HepG2 (cell line): ENCODE measurements at places on chromosomes 2 and 18.

DNA sequence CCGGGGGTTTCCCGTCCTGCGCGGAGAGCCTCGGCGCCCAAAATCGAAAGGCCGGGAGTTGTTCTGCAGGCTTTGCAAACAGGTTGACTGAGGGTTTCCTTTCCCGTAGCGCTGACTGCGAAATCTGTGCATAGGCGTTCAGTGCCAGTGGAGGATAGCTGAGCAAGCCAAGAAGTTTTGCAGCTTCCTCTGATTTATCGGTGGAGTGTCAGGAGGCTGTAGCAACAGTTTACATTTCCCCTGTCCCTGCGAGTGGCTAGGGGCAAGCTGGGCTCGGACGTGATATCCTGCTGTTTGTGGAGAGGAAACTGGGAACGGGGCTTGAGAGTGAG is 694 bp downstream of the THSD7B start:
- H3K4me1 ChIP-seq: no peaks in the 10 kb centered on the region
- no peak overlapping the region for H3K4me3 ChIP-seq
- no peak for DNase-seq
- H3K27ac ChIP-seq: no peak overlapping the region

- H3K27me3 ChIP-seq: no peaks in the 10 kb centered on the region
- peaks cover 21% of the 10 kb centered on the region for H3K4me1 ChIP-seq
- peaks cover 10% of the 10 kb centered on the region for H3K36me3 ChIP-seq
- H3K4me3 ChIP-seq: no peak overlapping the region; the same call in 1 of the 2 replicates
These were observed 52.0 kb downstream of the EIPR1 start for GRCh38 chr2:3325458-3326181.

DNA sequence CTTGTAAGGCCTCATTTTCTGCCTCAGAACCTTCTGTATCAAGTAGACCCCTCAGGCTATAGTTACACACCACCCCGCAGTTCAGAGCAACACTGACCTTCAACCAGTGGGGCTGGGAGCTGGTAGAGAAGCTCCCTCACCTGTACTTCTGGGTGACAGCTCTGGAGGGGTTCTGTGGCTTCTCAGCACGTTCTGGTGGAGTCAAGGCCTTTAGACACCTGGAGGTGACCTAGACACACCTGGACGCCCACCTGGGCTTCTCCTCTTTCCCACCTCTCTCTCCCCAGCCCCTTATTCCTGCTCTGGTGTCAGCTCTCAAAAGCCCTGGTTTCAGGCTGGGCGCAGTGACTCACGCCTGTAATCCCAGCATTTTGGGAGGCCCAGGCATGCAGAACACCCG is 7.3 kb upstream of the CIB4 start:
- no peaks in the 10 kb centered on the region for H3K36me3 ChIP-seq
- H3K4me1 ChIP-seq: no peaks in the 10 kb centered on the region
- DNase-seq: no peak
- no peak overlapping the region for H3K27ac ChIP-seq
- no peak overlapping the region for H3K4me3 ChIP-seq
- peaks cover 12% of the 10 kb centered on the region for H3K27me3 ChIP-seq

DNA sequence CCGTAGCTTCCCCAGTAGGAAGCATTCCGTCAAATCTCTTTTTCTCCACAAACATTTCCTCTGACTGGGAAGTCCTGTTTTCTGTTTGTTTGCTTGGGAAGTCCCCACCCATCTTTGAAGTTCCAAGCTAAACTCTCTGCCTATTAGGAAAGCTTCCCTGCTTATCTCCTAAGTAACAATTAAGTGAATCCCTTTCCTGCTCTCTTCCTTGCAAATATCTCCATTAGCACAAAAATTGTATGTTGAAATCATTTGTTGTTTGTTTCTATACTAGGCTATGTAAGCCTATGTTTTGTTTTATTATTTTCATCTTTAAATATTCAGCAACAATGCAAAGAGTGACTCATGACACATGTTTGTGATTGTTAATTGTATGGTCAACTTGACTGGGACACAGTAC is 812.6 kb upstream of the LRATD1 start:
- no peaks in the 10 kb centered on the region for H3K36me3 ChIP-seq
- H3K27ac ChIP-seq: no peak overlapping the region
- no peaks in the 10 kb centered on the region for H3K27me3 ChIP-seq
- H3K4me3 ChIP-seq: no peak overlapping the region

DNA sequence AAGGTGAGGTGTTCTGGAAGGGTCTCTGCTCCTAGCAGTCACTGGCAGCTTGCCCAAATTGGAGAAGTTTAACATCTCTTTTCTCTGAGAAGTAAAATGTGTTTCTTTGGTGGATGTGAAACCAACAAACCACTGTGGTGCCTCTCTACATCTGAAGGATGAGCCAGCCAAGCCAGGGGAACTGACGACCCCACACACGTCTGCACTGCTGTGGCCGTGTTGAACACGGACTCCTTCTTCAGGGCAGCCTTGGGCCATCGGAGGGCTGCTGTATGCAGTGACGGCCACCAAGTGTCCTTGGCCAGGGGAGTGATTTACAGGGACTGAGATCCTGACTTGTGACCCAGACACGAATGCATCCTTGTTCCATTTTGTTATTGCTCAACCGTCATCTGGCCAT is 207.8 kb downstream of the ACKR3 start:
- H3K36me3 ChIP-seq: no peaks in the 10 kb centered on the region
- no peak overlapping the region for H3K27ac ChIP-seq
- H3K4me3 ChIP-seq: no peak overlapping the region

DNA sequence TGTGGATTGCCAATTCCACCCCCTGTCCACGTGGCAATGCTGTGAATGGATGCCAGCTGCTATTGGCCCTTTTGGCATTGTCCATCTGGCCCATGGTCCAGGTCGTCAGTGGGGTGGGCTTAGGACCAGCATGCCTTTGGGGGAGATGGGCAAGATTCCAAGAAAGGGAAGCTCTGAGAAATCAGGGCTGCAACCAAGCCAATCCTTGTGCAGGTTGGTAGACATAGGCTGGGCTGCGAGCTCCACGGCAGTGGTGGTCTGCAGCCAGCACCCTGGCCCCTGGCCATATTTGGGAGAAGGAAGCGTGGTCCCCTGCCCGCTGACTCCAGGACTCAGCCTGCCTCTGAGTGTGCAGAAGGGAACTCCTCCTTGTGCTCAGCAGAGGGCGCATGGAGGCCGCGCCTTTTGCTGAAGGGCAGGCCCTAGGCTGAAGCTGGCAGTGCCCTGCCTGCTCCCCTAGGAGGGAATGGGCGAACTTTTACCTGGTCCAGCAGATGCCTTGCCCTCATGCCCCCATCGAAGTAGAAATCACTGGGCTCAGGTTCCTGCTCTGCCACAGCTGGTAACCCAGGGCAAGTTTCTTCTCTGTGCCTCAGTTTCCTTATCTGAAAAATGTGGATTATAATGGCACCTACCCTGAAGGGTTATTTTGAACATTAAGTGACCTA is 5.4 kb downstream of the SPR start:
- H3K4me3 ChIP-seq: no peak overlapping the region
- peaks cover 48% of the 10 kb centered on the region for H3K4me1 ChIP-seq
- peaks cover 9% of the 10 kb centered on the region for H3K36me3 ChIP-seq
- H3K27ac ChIP-seq: no peak overlapping the region

DNA sequence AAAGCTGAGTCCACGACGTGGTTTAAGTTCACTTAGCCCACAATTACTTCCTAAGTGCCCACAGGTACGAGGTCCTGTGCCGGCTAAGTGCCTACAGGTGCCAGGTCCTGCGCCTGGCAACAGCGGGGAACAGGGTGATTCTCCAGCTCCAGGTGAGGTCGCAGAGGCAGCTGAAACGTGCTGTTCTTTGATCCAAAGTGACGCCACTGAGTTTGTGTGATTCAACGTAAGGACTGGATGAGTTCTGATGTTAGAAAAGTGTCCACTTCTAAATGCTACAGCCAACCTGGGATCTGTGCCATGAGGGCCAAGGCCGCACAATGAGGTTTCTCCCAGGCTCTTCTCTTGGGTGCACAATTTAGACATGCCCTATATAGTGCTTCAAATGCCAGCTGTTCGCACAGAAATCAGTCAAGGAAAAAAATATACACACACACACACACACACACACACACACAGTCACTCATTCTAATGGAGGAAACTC is 57.5 kb downstream of the NDUFA10 start:
- H3K36me3 ChIP-seq: peaks cover 87% of the 10 kb centered on the region
- H3K4me1 ChIP-seq: no peaks in the 10 kb centered on the region

- DNase-seq: no peak
- no peak overlapping the region for H3K4me3 ChIP-seq
- no peaks in the 10 kb centered on the region for H3K36me3 ChIP-seq
- H3K27ac ChIP-seq: no peak overlapping the region
- no peaks in the 10 kb centered on the region for H3K4me1 ChIP-seq
These were observed 19.2 kb downstream of the MYCN start for GRCh38 chr2:15959331-15960153.

DNA sequence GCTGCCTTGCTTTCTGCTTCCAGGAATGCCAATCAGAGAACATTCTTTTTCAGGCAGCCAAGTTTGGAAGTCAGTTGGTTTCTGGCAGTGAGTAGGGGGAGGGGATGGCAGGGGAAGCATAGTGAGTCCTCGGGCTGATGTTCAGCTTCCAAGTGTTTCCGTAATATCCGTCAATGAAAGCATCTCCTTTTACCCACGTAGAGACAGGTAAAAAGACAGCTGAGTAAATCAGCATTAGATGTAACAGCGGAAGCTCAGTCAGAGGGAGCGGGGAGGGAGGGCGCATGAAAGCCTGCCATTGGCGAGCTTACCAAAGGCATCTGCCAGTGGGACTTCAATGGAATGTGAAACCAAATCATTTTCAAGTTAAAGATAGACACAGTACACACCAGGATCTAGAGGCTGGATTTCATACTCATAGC is 117.1 kb upstream of the DTNA start:
- H3K4me1 ChIP-seq: no peaks in the 10 kb centered on the region
- no peaks in the 10 kb centered on the region for H3K36me3 ChIP-seq
- no peak overlapping the region for H3K4me3 ChIP-seq
- H3K27ac ChIP-seq: no peak overlapping the region

- H3K4me1 ChIP-seq: no peaks in the 10 kb centered on the region
- no peak overlapping the region for H3K27ac ChIP-seq
- H3K27me3 ChIP-seq: no peaks in the 10 kb centered on the region
- no peak overlapping the region for H3K4me3 ChIP-seq
These were observed 26.5 kb upstream of the TWIST2 start for GRCh38 chr2:238821391-238821790.

DNA sequence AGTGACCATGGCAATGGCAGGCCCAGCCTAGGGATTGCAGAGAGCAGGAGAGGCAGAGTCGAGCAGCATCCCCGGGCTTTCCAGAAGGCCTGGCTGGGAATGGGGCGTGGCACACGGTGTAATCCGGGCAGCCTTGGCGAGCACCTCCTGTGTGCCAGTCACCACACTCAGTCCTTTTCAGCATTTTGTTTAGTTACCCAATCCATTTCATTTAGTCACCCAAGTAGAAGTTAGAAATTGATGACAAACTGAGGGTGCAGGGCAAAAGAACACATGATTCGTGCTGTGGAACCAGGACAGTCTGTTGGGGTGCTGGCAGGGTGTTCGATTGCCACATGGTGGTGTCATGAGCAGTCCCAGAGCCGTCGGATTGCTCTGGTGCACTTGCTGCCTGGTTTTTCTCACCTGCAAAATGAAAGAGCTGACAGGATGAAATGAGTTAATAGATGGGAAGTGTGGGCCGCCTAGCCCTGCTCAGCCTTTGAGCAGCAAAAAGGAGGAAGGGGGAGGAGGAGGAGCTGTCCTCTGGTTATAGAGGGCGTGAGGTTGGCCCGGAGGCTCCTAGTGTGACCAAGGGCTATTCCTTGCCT is 299.4 kb downstream of the AGAP1 start:
- no peak overlapping the region for H3K4me3 ChIP-seq
- DNase-seq: peak; percentile 12
- H3K27me3 ChIP-seq: no peaks in the 10 kb centered on the region
- H3K4me1 ChIP-seq: no peaks in the 10 kb centered on the region

GRCh38 chr2:33477473-33478468 is 1.3 kb downstream of the RASGRP3 start:
- H3K27me3 ChIP-seq: no peaks in the 10 kb centered on the region
- no peak for DNase-seq
- H3K27ac ChIP-seq: no peak overlapping the region
- H3K36me3 ChIP-seq: no peaks in the 10 kb centered on the region
- peaks cover 22% of the 10 kb centered on the region for H3K4me1 ChIP-seq

GRCh38 chr2:8638327-8638726 is 43.5 kb upstream of the ID2 start:
- no peak overlapping the region for H3K4me3 ChIP-seq
- no peaks in the 10 kb centered on the region for H3K36me3 ChIP-seq
- no peaks in the 10 kb centered on the region for H3K27me3 ChIP-seq

GRCh38 chr2:66570471-66570870 is 135.5 kb downstream of the MEIS1 start:
- no peak overlapping the region for H3K4me3 ChIP-seq
- H3K36me3 ChIP-seq: no peaks in the 10 kb centered on the region
- H3K4me1 ChIP-seq: peaks cover 7% of the 10 kb centered on the region; the same call in 1 of the 2 replicates

GRCh38 chr2:177692042-177692782 is 299.6 kb downstream of the AGPS start:
- peaks cover 43% of the 10 kb centered on the region for H3K4me1 ChIP-seq
- H3K36me3 ChIP-seq: no peaks in the 10 kb centered on the region
- peak; percentile 30 for DNase-seq
- no peak overlapping the region for H3K27ac ChIP-seq
- H3K27me3 ChIP-seq: no peaks in the 10 kb centered on the region
- H3K4me3 ChIP-seq: peak overlapping the region; percentile 27; the same call in 1 of the 2 replicates

- no peak overlapping the region for H3K4me3 ChIP-seq
- H3K36me3 ChIP-seq: no peaks in the 10 kb centered on the region
These were observed 65.1 kb downstream of the LRP1B start for GRCh38 chr2:142065700-142066099.

- no peak overlapping the region for H3K27ac ChIP-seq
- H3K36me3 ChIP-seq: no peaks in the 10 kb centered on the region
- H3K4me3 ChIP-seq: no peak overlapping the region
- H3K27me3 ChIP-seq: no peaks in the 10 kb centered on the region
These were observed 385.9 kb downstream of the DLGAP1 start for GRCh38 chr18:4069183-4069582.

GRCh38 chr2:23425885-23426262 is 40.9 kb downstream of the KLHL29 start:
- H3K4me3 ChIP-seq: no peak overlapping the region
- H3K36me3 ChIP-seq: no peaks in the 10 kb centered on the region
- H3K27me3 ChIP-seq: peaks cover 6% of the 10 kb centered on the region; the same call in 1 of the 3 replicates
- H3K27ac ChIP-seq: no peak overlapping the region

DNA sequence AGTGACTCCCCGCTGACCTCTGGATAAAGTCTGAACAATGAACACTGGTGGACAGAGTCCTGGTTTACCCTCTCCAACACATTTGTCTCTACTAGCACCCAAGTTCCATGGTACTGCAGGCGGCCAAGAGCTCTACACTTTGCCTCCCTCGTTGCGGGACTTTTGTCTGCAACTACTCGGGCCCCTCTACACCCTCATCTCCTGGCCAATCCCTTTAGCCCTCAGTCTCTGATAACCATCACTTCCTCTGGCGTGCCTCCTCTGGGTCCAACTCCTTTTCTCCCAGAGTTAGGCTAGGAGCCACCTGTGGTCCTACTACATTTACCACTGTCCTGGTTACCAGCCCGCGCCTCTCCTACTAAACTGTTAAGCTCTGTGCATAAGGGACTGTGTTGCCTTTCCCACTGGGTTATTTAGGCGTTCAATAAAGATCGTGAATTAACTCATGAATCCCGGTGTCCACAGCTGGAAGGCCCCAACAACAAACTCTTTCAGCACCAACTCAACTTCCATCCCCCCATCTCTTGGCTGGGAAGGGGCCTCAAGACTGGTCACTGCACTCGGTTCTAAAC is 757 bp downstream of the HDHD2 start:
- DNase-seq: peak; percentile 24
- peaks cover 2% of the 10 kb centered on the region; the same call in 1 of the 2 replicates for H3K36me3 ChIP-seq
- peak overlapping the region; percentile 81 for H3K27ac ChIP-seq
